ENCODE measurements at places on chromosomes 7 and 10.

DNA sequence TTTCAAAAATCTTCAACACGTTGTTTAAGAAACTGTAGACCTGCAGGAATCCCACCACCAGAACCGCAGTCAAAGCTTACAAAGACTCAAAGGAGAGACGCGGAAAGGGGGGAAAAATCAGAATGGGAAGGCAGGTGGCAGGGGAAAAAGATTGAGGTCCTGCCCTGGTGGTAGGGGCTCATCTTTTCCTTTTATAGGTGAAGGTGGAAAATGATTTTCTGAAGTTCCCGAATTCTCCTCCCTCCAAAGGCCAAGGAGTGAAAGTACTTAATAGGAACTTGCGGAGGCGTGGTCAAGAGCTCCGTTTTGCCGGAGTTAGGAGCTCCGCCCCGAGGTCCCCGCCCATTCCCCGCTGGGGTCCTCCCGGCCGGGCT lies 724 bp downstream of the BBIP1 start:
- peak; percentile 94 for DNase-seq

- DNase-seq = no peak
Measured at GRCh38 chr7:128307061-128307460, 36.6 kb downstream of the RBM28 start.

DNA sequence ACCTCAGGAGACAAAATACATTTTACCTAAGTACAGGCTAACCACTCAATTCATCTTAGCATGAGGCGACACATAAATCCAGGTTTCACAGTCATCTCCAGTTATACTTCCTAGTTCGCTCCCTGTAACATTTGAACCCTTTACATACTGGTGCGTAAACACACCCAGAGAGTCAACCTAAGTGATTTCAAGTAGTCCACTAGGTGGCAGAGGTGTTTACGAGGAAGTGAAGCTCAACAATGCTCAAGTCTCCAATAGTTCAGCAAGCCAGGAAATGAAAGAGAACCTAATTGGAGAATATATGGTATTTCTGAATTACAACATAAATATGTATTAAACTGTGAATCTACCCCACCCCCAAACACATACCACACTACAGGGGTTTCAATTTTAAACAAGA lies 76.3 kb upstream of the ABCB5 start:
- DNase-seq = no peak

- DNase-seq = no peak
Measured at GRCh38 chr7:12422554-12423320, 19.1 kb upstream of the VWDE start.

DNA sequence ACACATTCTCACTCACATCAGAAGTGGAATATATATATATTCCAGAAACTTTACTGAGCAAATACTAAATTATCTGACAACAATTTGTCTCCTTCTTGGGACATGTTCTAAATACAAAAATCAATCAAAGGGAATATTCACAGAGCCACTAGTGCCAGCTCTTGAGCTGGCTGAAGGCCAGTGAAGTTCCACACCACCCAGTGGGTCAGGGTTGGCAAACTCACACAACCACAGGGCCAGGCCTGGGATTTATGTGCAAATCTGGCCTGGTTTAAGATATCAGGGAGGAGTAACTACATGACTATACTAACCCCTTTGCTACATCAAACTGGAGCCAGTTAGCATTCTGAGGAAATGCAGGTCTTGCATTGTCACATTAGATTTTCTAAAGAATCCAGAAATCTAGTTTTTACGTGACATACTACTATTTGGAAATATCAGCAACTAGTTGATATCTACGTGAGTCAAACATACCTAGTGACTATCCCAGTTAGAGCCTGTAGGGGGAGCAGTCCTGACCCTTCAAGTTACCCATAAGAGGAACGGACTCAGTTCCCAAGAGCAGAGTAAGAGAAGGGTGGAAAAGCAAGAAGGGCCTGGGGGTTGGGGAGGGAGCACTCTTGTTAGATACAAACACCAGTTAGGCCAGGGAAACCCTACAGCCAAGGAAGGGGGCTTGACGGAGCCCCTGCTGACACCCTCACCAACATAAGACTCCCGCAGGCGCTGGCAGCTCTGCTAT lies 600.4 kb downstream of the KCNMA1 start:
- DNase-seq = no peak

- DNase-seq = no peak
Measured at GRCh38 chr7:85074992-85075391, 111.9 kb downstream of the SEMA3D start.

- no peak for DNase-seq
Measured at GRCh38 chr10:8691498-8692017, 637.1 kb downstream of the GATA3 start.

DNA sequence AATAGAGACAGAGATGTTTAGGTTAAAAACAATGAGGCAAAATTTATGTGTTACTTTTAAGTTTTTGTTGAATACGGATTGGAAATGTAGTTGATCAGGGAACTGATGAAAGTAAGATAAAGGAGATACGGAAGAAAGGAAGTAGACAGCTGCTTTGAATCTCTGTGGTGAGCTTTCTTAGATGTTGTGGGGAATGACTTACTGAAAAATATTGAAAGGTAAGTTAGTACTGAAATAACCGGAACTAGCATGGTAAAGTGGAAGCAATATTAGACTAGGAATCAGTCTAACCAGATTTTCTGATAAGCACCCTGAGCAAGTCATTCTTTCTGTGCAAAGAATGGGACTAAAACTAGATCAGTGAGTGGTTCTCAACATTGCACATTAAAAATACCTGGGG lies 34.8 kb downstream of the LUC7L2 start:
- no peak for DNase-seq

- no peak for DNase-seq
Measured at GRCh38 chr10:33764694-33765185, 430.3 kb upstream of the NRP1 start.

GRCh38 chr7:156986378-156986777 lies 24.1 kb downstream of the MNX1 start:
- no peak for DNase-seq

- no peak for DNase-seq
Measured at GRCh38 chr10:48206482-48207250, 67.8 kb downstream of the FRMPD2 start.

DNA sequence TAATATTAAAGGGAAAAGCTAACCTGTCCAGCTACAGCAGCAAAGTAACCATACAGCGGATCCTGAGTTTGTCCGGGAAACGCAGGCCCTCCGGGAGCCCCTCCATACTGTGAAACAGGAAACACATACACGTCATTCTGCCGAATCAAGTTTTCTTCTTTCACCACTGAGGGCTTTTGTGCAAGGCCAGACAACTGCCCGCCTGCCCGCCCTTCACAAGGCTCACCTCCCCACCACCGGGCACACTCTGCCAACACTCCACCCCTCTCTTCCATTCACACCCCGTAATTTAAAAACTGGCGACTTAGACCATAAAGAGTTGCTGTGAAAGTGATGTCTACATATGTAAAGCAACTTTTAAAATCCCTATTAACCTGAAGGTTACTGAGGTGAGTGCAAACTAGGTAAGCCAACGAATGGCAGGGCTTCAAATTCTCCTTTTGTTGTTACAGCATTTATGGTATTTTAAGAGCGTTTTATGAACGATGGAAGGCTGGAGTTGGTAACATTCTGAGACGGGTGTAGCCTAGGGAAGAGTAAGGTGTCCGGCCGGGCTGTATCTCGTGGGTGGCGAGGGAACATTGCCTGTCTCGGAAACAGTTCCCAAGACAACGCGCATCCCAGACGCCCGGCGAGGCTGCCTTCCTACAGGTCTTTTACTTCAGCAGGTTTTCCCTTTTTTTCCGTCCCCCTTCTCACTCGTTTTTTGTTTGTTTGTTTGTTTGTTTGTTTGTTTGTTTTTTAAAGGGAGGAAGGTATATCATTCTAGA lies 817 bp downstream of the SRI start:
- peak; percentile 44 for DNase-seq

GRCh38 chr10:123144697-123145541 lies 3.0 kb upstream of the HMX2 start:
- no peak for DNase-seq

- no peak for DNase-seq
Measured at GRCh38 chr7:67847092-67847787, 850.6 kb downstream of the TYW1 start.

DNA sequence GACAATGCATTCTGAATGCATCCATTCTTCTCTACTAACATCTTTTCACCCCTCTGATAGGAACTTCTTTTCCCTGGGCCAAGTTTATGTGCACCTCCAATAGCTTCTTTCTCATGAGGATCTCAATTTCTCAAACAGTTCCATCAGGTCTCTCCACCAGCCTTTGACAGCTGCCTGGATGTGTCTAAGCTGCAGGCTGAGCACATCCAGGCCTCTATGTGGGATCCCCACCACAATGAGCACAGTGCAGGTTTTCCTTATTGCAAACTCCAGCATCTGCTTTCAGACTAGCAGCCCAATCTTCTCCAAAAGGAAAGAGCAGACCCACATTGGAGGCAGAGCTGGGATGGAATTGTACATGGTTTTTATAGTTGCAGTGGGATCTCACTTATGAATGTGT lies 145.3 kb upstream of the TBX20 start:
- no peak for DNase-seq

DNA sequence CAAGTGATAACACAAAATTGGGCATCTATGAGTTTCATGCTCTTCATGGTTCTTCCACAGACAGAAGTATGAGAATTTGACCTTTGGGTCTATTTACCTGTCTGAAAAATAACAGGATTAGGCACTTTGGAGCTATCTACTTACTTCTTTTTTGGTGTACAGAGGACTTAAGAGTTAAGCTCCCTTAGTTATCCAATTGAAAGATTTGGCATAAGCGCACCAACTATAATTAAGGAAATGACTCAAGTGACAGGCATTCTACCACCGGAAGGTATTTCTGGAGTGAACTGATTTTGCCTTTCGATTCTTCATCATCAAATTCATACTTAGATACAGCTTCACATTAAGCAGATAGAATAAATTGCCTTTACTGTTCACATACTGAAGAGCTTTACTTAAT lies 43.9 kb downstream of the IFIT5 start:
- peak; percentile 34 for DNase-seq

DNA sequence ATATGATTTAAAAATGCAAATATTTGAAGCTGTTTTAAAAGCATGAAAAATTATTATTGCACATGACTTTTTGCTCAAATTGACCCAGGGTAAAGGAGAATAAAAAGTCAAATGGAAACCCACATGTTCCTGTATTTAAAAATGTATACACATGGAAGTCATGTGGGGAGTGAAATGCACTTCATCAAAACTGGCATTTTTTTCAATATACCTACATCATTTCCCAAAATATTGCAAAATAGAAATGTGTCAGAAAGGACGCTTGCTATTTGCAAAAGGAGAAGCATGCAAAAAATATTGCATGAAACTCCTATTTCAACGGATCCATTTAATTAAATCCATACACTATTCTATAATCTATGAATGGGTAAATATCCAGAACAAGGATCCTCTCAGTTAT lies 117.0 kb downstream of the POU6F2 start:
- DNase-seq = no peak

- DNase-seq = peak; percentile 49
Measured at GRCh38 chr10:122462533-122463465, 1.4 kb downstream of the HTRA1 start.

DNA sequence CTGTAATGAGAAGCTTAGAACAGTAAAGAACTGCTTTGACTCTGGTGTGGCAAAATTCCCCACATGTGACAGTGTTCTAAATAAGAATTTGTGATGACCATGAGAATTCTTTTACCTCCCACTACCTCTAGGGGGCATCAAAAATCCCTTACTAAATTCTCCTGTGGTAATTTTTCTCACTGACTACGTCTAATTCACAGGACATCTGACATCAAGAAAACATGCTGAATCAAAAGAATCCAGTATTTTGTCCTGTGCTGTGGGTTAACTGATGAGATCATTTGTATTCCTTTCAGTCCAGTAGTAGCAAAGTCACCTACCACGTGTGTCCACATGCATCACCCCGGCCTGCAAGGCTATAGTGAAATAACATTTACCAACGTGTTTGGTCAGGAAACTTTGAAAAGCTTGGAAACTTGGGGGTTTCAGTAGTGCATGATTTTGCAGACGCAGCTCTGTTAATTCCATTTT lies 103.8 kb downstream of the ATE1 start:
- peak; percentile 39 for DNase-seq

- no peak for DNase-seq
Measured at GRCh38 chr7:79332091-79332490, 121.4 kb downstream of the MAGI2 start.

- DNase-seq = peak; percentile 75
Measured at GRCh38 chr10:62038609-62039190, 137.2 kb downstream of the ARID5B start.

- no peak for DNase-seq
Measured at GRCh38 chr10:61888744-61889143, 12.8 kb upstream of the ARID5B start.

GRCh38 chr7:47902013-47902412 lies 46.3 kb downstream of the PKD1L1 start:
- no peak for DNase-seq

All from brain microvascular endothelial cell (primary cell).